ENCODE measurements at places on chromosomes 6 and 20.

GRCh38 chr6:143128681-143129015 is 68.0 kb downstream of the AIG1 start:
- DNase-seq = no peak

DNA sequence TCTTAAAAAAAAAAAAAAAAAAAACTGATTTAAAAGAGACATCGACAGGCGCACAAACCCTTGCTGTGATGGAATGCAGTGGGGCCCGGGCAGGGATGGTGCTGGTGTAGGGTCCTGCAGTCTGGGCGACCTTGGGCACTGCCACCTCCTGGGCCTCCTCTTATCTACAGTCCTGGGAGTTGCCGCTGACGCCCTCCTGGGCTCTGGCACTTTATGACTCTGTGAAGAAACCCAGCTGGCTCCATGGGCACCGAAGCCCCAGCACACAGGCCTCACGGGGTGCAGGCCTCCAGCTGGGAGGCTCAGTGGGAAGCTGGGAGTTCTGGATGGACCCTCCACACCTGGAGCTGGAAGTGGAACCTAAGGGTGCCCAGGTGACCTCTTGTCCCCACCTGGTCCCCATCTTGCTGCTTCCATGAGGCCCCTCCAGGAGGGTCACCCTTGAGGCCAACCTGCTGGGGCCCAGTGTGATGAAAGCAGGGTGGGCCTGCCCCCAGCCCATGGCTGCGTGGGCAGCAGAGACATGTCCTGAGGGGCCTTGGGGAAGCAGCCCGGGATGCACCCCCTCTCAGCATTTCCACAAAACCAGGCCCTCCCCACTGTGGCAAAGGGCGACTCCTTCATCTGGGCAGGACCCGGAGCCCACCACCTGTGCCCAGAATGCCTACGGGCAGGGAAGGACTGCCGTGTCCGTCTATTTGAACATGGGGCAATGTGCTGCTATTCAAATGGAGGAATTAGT is 104.9 kb downstream of the ASXL1 start:
- DNase-seq = no peak

- no peak for DNase-seq
These were observed 223.0 kb upstream of the ARID1B start for GRCh38 chr6:156554160-156554559.

GRCh38 chr6:137157601-137158000 is 15.8 kb downstream of the IL22RA2 start:
- DNase-seq = no peak

DNA sequence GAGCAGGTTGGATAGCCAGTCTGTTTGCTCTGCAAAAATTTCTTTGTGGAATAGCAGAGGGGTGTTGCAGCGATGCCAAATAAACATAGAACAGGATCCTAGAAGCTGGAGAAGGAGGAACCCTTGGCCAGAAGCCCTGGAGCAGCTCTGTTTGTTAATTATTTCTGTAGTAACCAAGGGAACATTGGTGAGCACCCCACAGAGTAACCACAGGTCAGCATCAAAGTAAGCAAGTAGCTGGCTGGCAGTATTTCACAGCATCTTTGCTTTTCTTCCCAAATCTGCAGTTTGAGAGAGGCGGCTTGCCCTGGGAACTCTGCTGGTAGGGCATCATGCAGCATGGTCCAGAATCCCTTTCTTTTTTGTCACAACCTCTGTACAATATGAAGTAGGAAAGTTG is 12.7 kb upstream of the APMAP start:
- DNase-seq = no peak

Measured in esophagus muscularis mucosa (tissue), 4 donors.